ENCODE measurements at places on chromosomes 3 and 15. TPM values are rescaled to one million over a fixed set of nuclear protein-coding genes. Genes with fewer than 3 reads are reported as not detected.

The MYO5C gene
- 5.5 TPM for total RNA-seq

The LRRC31 gene
- total RNA-seq: not detected

The ERICH6 gene
- total RNA-seq: not detected

The MESP1 gene
- 6.8 TPM for total RNA-seq

The IMPG2 gene
- total RNA-seq: not detected

The KNL1 gene
- 7.0 TPM for total RNA-seq

The SAMD7 gene
- total RNA-seq: not detected

The DZIP3 gene
- 2.5 TPM for total RNA-seq

The XIRP1 gene
- 0.04 TPM for total RNA-seq

The RPN1 gene
- 165 TPM for total RNA-seq

The SLC22A13 gene
- not detected for total RNA-seq

The MED12L gene
- total RNA-seq: 0.50 TPM

The ZNF660 gene
- not detected for total RNA-seq

The CHST2 gene
- 0.81 TPM for total RNA-seq

The TRPM1 gene
- total RNA-seq: not detected

The CHRM5 gene
- total RNA-seq: not detected

The TMIE gene
- total RNA-seq: 0.13 TPM

The ITIH4 gene
- total RNA-seq: 0.55 TPM

The NOX5 gene
- 0.30 TPM for total RNA-seq

The AQP9 gene
- not detected for total RNA-seq

The KBTBD12 gene
- total RNA-seq: not detected

The SH2D7 gene
- not detected for total RNA-seq

The LRRN1 gene
- not detected for total RNA-seq

The SLC9C1 gene
- total RNA-seq: not detected

The USP3 gene
- total RNA-seq: 45.0 TPM
